ENCODE measurements at places on chromosomes 3 and 15.

GRCh38 chr15:75545064-75545463 lies 34.1 kb downstream of the PTPN9 start:
- DNase-seq: no peak
- H3K4me1 ChIP-seq: no peaks in the 10 kb centered on the region
- H3K27ac ChIP-seq: no peak overlapping the region
- H3K36me3 ChIP-seq: no peaks in the 10 kb centered on the region
- no peak overlapping the region for H3K4me3 ChIP-seq

DNA sequence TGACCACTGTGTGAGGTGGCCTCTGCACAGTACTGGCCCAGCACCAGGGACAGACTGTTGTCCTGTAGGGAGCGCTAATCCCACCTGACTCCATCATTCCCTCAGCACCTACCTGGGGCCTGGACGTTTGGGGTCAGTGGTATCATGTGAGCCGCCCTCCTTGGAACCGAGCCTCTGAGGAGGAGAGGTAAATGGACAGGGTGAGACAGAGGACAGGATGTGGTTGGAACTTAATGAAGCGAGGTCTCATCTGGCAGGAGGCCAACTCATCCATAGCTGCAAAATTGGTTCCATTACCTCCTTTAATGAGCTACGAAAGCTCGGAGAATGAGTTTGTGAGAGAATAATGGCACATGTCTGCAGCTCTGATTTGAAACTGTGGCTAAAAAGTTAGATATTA lies 13.9 kb downstream of the MAPKAPK3 start:
- no peaks in the 10 kb centered on the region for H3K27me3 ChIP-seq
- no peaks in the 10 kb centered on the region for H3K36me3 ChIP-seq
- H3K4me1 ChIP-seq: peaks cover 5% of the 10 kb centered on the region
- no peak overlapping the region for H3K4me3 ChIP-seq

GRCh38 chr15:80491163-80491847 lies 87.1 kb downstream of the ARNT2 start:
- H3K27me3 ChIP-seq: no peaks in the 10 kb centered on the region
- no peak overlapping the region for H3K4me3 ChIP-seq
- H3K27ac ChIP-seq: no peak overlapping the region
- H3K4me1 ChIP-seq: no peaks in the 10 kb centered on the region
- no peaks in the 10 kb centered on the region for H3K36me3 ChIP-seq

- no peak for DNase-seq
- H3K27ac ChIP-seq: no peak overlapping the region
- no peak overlapping the region for H3K4me3 ChIP-seq
- peaks cover 4% of the 10 kb centered on the region for H3K36me3 ChIP-seq
- H3K27me3 ChIP-seq: no peaks in the 10 kb centered on the region
Observed at GRCh38 chr15:78445875-78446274, 7.9 kb downstream of the IREB2 start.

GRCh38 chr3:123892195-123892594 lies 8.1 kb upstream of the MYLK start:
- no peaks in the 10 kb centered on the region for H3K27me3 ChIP-seq
- no peak overlapping the region for H3K4me3 ChIP-seq
- DNase-seq: no peak
- H3K36me3 ChIP-seq: no peaks in the 10 kb centered on the region
- H3K4me1 ChIP-seq: no peaks in the 10 kb centered on the region

DNA sequence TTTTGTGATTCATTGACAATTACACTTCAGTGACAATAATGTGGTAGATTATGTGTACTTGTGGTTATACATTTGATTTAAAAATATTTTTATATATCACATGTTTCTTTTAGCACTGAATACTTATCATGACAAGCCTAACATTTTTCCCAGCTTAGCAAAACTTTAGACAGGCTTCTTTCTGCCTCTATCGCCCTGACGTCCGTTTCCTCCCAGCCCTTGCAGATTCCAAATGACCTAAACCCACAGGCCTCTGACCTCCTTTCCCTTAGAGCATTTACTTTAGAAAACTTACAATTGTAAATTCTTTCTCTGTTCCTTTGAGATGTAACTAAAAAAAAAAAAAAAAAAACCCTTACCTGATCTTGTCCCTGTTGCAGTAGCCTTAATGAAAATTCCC lies 326.1 kb downstream of the UNC13C start:
- no peak overlapping the region for H3K4me3 ChIP-seq
- no peaks in the 10 kb centered on the region for H3K4me1 ChIP-seq
- H3K36me3 ChIP-seq: no peaks in the 10 kb centered on the region
- no peak overlapping the region for H3K27ac ChIP-seq

GRCh38 chr3:84077479-84077878 lies 881.3 kb upstream of the CADM2 start:
- H3K36me3 ChIP-seq: no peaks in the 10 kb centered on the region
- H3K4me1 ChIP-seq: no peaks in the 10 kb centered on the region
- no peak for DNase-seq
- H3K27me3 ChIP-seq: no peaks in the 10 kb centered on the region
- no peak overlapping the region for H3K27ac ChIP-seq

DNA sequence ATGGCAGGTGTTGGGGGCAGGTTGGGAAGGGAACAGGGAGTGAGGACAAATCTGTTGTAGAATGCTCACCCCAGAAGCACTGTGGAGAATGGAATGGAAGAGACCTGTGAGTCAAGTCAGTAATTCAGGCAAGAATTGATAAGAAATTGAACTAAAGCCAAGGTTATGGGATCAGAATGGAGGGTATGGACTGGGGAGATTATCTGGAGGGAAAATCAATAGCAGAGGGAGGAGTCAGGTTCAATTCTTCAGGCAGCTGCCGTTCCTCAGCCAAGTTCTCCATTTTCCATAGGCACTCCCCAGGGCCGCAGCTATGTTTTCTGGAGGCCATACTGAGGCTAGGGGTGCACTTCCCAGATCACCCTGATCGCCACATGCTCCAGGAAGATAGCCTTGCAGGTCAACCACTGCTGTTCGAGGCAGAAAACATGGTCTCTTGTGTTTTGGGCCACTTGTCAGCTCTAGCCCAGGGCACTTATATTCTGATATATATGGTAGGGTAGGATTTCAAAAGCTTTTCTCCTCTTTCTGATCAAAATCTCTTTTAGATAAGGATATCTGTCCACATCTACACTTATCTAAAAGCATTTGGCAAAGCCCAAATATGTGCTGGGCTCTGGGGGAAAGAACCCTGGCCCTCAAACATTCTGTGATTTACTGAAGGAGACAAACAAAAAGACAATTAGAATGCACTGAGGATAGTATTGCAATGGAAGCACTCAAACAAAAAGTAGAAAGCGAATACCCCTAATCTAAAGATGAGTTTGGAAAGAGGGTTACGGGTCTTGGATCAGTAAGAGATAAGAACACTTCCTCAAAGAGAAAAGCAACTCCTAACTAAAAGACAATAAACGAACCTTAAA lies 92.3 kb downstream of the TMEM212 start:
- no peak for DNase-seq
- no peaks in the 10 kb centered on the region for H3K4me1 ChIP-seq
- no peaks in the 10 kb centered on the region for H3K36me3 ChIP-seq

DNA sequence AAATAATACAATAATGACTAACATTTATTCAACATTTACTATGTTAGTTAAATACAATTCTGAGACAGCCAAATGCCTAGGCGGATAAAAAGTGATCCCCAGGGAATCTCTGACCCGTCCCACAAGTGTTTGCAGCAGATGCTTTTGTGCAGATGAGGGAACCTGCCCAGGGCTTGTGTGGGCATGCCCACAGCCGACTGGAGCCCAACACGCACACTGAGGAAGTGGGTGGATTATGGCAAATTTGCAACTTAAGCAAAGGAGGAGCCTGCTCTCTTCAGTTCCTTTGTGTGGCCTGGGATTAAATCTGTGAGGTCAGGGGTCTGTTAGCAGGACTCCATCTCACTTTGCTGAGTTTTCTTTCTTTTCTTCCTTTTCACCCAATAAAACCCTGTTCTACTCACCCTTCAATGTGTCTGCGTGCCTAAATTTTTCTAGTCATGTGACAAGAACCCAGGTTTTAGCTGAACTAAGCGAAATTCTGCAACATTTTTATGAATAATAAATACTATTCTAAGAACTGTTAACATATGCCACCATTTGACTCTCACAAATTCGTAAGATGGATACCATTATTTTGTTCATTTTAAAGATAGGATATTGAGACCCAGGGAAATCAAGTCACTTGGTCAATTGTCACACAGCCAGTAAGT lies 13.9 kb upstream of the RTP1 start:
- peaks cover 11% of the 10 kb centered on the region for H3K4me1 ChIP-seq
- peak overlapping the region; percentile 32 for H3K27ac ChIP-seq
- H3K36me3 ChIP-seq: no peaks in the 10 kb centered on the region
- H3K4me3 ChIP-seq: no peak overlapping the region
- no peak for DNase-seq
- H3K27me3 ChIP-seq: no peaks in the 10 kb centered on the region

DNA sequence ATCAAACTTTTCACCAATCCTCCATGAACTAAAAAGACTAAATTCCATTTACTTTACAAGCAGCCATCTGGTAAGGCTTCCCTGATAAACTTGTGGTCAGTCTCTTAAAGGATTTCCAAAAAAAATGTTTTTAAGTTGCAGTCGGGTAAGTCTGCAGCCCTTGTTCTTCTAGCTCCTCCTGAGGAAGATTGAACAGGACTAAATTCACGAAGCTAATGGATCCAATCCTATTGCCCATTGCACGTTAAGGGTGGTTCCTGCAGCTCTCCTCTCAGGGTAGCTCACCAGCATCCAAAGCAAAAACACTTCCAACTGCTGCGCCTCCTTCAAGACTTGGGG lies 2.8 kb downstream of the HES1 start:
- H3K4me3 ChIP-seq: peak overlapping the region; percentile 89
- no peaks in the 10 kb centered on the region for H3K36me3 ChIP-seq
- peak overlapping the region; percentile 86 for H3K27ac ChIP-seq
- H3K27me3 ChIP-seq: no peaks in the 10 kb centered on the region
- H3K4me1 ChIP-seq: peaks cover 5% of the 10 kb centered on the region

- H3K27me3 ChIP-seq: no peaks in the 10 kb centered on the region
- no peaks in the 10 kb centered on the region for H3K36me3 ChIP-seq
- H3K27ac ChIP-seq: no peak overlapping the region
- DNase-seq: no peak
- no peaks in the 10 kb centered on the region for H3K4me1 ChIP-seq
- H3K4me3 ChIP-seq: no peak overlapping the region
Observed at GRCh38 chr15:31457631-31458526, 131.2 kb downstream of the KLF13 start.

Measured in breast epithelium (tissue), 4 donors.